HFF-Myc (cell line): ENCODE measurements at places on chromosomes 2 and 18.

GRCh38 chr2:238793801-238794449 is 54.0 kb upstream of the TWIST2 start:
- DNase-seq: no peak

DNA sequence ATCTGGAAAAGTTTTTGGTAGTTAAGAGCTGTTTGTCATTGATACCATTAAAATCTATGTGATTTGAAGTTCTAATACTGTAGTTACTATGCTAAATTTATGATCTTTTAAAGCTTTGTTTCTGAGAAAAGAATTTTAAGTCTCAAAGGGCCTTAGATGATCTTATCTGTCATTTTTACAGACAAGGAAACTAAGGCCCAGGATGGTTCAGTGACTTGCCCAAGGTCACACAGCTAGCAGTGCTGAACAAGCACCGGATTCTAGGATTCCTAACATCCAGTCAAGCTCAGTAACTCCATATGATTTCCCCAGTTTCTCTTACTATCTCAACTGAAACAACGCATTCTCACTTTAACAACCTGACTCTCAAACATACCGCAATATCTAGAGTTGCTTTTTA is 37.7 kb downstream of the PELI1 start:
- no peak for DNase-seq

- DNase-seq: peak; percentile 30
Observed at GRCh38 chr2:207202645-207203044, 36.9 kb upstream of the KLF7 start.

DNA sequence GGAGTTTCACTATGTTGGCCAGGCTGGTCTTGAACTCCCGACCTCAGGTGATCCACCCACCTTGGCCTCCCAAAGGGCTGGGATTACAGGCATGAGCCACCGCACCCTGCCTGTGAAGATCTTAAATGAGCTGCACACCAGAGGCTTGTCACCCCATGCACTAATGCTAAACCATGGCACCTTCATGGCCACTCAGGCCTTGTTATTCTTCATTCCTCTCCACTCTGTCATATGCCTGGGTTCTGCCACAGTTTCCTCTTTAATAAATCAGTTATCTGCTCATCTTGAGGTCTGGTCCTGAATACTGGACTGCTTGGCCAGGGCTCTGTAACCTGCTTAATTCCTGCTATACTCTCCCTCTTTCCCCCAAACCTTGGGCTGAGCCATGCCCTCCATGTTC is 303.9 kb upstream of the FBXO11 start:
- no peak for DNase-seq

DNA sequence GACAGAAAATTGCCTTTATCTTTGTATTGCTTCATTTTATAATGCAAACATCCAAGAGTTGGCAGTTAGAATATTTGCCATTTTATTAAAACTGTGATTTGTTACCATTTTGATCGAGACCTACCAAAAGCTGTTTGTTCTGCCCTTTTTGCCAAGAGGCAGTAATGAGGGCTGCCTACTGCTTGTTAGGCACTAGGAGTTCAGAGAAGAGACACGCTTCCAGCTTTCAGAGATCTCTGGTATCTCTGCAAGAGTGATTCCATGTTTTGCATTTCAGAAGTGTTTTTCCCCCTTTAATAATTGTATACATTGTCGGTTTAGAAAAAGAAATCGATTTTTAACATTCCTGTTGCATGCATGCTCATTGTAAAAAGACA is 628 bp downstream of the MRPL30 start:
- no peak for DNase-seq

GRCh38 chr18:22545066-22545760 is 127.5 kb upstream of the CTAGE1 start:
- DNase-seq: no peak

- DNase-seq: no peak
Observed at GRCh38 chr2:99776906-99777646, 287.3 kb upstream of the REV1 start.

DNA sequence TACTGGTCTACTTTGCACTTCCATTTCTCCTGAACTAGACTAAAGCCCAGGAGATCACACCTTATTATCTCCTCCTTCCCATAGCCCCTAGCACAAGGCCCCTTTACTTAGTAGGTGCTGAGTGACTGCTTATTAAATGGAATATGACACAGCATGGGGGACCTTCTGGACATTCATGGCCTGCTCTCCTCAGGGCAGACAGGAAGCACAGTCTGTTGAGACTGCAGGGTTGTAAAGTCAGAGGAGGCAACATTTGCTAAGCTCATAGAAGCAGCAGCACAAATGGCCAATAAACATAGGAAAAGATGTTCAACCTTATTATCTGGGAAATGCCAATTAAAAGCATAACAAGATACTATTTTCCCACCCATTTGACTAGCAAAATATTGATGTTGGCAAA is 75.3 kb downstream of the DNMT3A start:
- DNase-seq: no peak

DNA sequence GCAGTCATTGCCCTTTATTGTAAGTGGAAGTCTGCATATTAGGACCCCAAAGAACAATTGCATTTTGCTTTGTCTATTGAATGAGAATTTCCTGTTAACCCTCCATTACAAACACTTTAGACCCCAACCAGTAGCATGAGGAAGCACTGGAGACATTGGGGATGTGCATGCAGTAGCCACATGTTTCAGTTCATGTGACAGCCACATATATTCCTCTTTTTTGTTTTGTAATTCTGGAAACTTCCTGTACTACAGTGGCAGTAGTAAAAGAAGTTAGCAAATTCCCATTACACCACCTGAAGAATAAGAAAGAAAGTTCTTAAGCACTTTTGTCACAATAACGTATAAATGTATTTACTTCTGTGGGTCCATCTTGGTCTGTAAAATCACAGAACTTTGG is 281.1 kb upstream of the SLC14A2 start:
- DNase-seq: no peak

DNA sequence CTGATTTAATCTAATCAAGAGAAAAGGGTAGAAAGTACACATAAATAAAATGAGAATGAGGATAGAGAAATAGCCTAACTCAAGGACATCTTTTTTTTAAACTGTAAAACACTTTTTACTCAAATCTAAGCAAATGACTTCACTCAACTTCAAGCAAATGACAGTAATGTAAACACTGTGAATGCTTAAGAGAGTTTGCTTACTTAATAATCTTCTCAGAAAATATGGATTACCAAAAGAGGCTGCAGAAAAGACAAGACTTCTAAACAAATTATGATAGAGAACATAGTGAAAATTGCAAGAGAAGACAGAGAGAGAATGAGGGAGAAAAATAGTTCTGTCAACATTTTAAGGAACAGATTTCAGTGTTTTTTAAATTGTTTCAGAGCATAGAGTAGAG is 52.5 kb downstream of the FAM124B start:
- DNase-seq: no peak

- DNase-seq: peak; percentile 47
Observed at GRCh38 chr2:54899576-54900200, 150.6 kb downstream of the RTN4 start.

DNA sequence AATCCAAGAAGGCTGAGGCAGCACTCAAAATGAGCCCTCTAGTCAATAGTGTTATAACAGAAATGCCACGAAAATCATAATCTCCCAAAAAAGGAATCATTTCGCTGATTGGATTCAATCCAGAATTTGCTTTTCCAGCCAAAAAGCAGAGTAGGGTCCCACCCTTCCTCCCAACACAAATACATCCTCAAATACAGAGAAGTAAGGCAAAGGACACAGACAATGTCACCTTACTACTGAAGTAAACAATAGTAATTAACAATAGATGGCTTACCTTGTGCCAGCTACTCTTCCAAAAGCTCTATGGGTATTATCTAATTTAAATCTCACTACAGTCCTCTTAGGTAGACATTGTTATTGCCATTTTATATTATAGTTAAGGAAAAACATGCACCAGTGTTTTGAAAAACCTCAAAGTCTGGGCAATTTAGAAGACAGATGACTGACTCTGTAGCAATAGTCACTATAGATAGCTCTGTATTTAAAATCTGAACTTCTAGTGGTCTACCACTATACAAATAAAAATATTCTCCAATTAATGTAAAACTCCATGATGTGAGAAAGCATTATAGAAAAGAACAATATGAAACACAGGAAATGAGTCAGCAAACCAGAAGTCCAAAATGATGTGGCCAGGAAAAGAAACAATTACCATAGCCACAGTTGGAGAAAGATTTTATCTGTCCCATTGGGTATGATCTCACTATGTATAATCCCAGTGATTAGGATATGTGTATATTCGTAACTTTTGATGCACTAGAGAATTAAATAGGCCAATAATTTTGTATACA is 305.0 kb upstream of the ERBB4 start:
- no peak for DNase-seq

GRCh38 chr2:29014811-29015421 is 33.8 kb downstream of the TOGARAM2 start:
- DNase-seq: no peak

GRCh38 chr2:135637456-135638087 is 104.1 kb upstream of the UBXN4 start:
- DNase-seq: no peak

GRCh38 chr2:97906307-97906706 is 89.4 kb downstream of the TMEM131 start:
- DNase-seq: no peak

- no peak for DNase-seq
Observed at GRCh38 chr2:237879058-237879430, 19.6 kb downstream of the RAMP1 start.

DNA sequence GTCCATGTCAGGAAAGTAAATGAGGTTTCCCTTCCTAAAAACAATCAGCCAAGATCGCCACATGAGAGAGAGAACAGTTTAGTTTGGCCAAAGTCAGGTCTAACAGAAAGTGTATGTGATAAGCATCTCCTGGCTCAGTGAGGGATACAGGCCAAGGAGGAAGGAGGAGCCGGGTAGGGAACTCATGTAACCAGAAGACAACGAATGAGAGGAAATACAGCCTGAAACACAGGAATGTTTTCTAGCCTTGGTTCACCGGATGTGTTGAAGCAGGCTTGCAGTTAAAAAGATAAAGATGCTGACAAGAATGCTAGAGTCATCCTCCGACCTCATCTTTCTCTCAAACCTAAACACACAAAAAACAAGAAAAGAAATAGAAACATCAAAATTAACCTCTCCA is 283.9 kb upstream of the SIX2 start:
- DNase-seq: no peak

- DNase-seq: no peak
Observed at GRCh38 chr2:186569897-186570296, 20.0 kb upstream of the ITGAV start.
